Occipital lobe (tissue), 3 donors: ENCODE measurements at places on chromosomes 2 and 18.
A peak's percentile ranks its signal among the peaks of the same experiment; 100 is the strongest.

- no peak for DNase-seq
These were observed 24.3 kb downstream of the ACKR3 start for GRCh38 chr2:236593956-236594355.

GRCh38 chr18:51066273-51066672 lies 36.3 kb downstream of the SMAD4 start:
- no peak for DNase-seq

DNA sequence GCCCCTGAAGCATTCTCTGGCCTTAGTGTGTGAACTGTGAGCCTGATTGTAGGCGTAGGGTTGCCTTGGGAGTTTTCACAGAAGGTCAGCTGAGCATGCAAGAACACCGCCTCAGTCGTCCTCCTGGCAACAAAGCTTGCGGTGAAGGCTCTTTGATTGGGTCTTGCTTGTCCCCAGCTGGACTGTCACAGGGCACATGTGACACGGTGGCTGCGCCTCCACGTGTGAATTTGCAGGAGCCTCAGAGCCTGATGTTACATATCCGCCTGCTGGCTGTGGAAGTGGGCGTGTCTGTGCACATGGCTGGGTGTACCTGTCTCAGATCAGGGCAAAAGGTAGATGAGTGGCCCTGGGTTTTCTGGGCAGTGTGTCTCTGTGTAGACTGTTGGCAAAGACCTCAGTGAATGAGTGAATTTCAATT lies 228.7 kb downstream of the HAUS1 start:
- DNase-seq: peak; percentile 75

- DNase-seq: no peak
These were observed 480.6 kb upstream of the HS6ST1 start for GRCh38 chr2:128799284-128799552.

GRCh38 chr18:73613706-73614340 lies 533.8 kb downstream of the FBXO15 start:
- no peak for DNase-seq

GRCh38 chr2:23545811-23546210 lies 160.8 kb downstream of the KLHL29 start:
- no peak for DNase-seq

DNA sequence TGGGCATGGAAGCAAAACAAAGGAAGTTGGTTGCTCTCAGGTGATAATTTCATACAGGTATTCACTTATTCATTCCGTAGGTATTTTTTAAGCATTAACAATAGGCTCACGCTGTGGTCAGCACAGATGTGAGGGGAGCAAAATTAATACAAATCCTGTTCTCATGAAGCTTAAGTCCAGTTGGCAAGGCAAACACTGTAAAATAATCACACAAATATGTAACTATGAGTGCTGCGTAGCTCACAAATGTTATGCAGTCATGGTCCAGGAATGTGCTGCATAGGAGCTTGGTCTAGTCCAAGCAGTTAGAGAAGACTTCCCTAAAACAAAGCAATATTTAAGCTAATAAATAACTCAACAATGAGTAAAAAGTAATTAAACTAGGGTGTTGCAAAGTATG lies 23.9 kb downstream of the SP5 start:
- no peak for DNase-seq

DNA sequence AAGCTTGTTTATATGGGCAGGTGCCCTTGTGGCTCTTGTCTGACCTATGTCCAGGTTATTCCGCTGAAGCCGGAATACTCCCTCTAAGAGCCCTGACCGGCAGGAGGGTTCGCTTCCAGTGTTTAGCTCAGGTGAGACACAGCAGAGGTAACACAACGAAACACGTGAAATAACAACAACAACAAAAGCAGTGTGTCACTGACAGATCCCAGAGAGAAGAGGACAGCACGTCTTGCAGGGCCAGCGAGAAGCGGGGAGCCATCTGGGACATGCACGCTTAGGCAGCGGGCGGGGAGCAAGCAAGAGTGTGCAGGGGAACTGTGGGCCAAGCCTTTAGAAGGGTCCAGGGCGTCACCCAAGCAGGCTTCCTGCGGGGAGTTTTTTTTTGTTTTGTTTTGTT lies 17.1 kb upstream of the ZDBF2 start:
- DNase-seq: no peak

DNA sequence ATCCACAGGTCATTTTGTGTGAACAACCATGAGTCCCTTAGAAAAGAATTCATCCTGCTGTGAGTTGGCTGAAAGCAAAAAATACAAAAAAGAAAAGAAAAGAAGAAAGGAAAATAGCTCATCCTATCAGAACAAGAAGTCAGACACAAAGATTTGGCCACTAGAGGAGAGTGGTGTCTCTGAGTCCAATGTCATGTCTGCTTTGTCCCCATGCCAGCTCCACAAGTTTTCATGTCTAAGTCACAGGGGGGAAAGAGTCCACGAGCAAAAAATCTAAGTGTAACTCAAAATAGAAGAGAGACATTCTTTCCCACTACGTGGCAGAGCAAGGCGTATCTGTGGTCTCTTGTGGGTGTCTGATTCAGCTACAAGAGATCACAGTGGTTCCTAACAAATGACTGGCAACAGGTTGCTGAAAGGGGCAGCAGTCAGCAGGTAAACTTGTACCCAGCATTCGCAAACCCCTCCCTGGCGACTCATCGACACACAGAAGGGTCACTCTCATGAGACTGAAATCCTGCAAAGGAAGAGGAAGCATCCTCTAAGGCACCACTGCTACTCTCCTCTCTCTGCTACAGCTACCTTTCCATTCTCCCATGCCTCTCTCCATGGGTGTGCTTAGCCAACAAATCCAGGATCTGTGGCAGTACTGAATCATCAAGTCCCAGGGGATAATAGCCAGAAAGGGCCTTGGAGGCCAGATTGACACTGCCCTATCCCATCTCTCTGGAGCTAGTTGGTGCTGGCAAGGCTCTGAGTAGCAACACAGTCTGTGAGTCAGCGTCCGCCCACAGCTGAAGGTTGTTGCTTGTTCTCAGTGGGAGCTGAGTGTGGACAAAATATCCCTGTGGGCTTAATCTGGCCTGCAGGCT lies 123.0 kb upstream of the SLC39A10 start:
- peak; percentile 51 for DNase-seq

DNA sequence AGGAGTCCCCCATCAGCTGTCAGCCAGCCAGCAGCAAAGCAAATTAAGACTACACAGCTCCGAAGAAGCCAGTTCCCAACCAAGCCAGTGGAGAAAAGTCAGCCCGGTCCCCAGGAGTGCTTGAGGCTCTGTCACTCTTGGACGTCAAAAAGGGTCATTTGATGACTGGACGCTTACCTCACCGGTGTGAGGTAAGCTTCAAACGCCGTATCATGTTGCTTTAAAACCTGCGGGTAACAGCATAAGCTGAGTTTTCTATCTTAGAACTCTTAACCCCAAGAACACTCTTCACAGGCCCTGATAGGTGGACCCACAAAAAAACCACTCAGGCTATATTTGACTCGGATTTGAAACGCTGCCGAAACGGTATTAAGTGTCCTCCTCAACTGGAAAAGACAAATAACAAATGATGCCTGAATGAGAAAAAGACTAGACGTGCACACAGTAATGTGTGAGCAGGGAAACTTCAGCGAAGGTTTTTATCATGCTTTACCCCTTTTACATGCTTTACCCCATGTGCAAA lies 682 bp upstream of the LNPK start:
- no peak for DNase-seq

- DNase-seq: no peak
These were observed 70.2 kb upstream of the FOSL2 start for GRCh38 chr2:28322456-28322855.

- no peak for DNase-seq
These were observed 139.9 kb upstream of the ZEB2 start for GRCh38 chr2:144659731-144660275.

DNA sequence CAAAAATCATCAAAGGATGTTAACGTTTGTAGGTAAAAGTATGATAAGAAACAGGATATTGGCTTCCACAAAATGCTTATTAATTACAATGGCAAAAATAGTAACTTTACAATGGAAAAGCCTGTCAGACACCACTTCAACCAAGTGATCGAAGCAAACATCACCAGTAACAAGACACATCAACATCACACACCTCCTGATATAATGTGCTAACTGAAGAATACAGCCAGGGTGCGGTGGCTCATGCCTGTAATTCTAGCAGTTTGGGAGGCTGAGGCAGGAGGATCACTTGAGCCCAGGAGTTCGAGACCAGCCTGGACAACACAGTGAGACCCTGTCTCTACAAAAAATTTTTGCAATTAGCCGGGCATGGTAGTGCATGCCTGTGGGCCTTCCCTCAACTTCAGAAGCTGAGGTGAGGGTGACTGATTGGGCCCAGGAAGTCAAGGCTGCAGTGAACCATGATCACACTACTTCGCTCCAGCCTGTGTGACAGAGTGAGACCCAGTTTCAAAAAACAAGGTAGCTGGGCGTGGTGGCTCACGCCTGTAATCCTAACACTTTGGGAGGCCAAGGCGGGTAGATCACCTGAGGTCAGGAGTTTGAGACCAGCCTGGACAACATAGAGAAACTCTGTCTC lies 15.0 kb downstream of the MGAT4A start:
- DNase-seq: no peak

- DNase-seq: no peak
These were observed 19.9 kb upstream of the ZAP70 start for GRCh38 chr2:97693476-97693875.

DNA sequence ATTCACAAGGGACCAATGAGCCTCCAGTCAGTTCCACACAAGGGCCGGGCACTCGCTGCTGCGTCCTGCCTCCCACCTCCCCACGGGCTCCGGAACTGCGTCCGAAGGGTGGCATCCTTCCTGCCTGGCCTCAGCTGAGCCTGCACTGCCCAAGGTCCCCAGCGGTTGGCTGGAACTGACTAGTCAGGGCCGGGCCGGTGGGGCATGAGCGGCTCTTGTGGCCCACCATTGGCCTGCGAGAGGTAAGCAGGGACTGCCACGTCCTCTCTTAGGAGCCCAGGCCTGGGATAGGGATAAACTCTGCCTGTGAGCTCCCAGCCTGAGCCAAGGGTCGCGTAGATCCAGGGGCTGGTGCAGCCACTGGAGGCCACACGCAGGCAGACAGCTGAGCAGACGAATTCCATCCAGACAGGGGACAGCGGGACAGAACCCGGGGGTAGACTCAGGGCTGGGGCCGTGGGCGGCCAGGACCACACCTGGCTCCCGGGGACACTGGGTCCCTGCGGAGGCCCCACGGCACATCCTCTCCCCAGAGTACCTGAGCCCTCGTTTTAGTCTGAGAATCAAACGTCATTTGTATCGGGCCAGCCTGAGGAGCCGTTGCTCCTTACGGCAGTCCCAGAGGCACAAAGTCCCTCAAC lies 148.4 kb downstream of the ZNF516 start:
- no peak for DNase-seq

DNA sequence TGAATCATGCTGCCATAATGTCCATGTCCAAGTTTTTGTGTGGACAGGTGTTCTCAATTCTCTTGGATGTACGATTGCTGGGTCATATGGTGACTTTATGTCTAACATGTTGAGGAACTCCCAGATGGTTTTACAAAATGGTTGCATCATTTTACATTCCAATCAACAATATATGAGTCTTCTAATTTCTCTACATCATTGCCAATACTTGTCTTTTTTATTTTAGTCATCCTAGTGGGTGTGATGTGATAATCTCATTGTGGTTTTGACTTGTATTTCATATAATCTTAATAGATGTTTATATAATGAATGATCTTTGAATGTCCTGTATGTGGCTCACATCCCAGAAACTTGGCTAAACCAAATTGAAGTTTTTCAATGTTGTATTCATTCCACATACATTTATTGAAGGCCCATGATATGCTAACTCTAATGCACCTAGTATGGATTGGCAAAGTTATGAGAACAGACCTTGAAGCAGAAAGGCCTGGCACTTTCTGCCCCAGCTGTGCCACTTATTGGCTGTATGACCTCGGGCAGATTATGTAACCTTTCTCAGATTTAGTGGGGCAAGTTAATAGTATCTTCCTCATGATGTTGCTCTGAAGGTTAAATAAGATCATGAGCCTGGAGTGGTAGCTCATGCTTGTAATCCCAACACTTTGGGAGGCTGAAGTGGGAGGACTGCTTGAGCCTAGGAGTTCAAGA lies 205.4 kb downstream of the RAB3GAP1 start:
- no peak for DNase-seq

DNA sequence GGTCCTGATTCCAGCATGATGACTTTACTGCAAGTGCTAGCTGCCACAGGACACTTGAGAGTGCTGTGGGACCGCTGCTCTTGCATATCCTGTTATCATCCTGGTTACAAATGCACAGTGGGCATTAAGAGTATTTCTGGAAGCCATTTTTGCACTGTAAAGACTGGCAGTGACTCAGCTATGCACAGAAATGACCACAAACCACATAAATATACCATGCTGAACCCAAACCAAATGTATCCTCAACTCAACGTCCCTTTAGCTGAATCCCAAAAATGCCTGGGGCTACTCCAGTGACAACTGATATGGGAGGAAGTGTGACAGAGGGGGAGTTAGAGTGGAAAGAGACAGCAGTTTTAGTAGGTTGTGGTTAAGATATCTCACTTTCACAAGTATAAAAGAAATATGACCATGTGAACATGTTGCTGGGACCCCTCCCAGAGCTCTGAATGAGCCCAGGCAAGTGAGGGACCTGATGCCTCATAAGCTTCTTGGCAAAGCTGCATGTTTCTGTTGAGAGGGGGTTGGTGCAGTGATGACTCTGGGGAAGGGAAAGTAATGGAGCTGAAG lies 37.3 kb downstream of the RHBDD1 start:
- no peak for DNase-seq

GRCh38 chr2:225122583-225123486 lies 80.6 kb upstream of the DOCK10 start:
- DNase-seq: no peak

DNA sequence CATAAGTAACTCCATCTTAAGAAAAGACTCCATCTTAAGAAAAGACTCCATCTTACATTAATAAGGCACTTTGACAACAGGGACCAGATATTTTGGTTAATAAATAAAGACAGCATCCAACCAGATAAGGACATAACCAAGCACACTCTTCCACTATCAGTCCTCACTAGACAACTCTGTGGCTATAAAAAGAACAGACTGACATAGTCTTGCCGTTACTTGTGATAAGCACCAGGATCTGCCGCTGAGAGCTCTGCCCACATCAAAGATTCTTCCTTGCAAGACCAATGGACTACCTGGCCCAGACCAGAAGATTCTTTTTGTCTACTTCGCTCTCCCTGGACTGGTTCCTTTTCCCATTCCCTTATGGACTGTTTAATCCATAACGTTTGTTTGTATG lies 667.4 kb downstream of the NYAP2 start:
- no peak for DNase-seq

GRCh38 chr2:69217333-69218080 lies 169.5 kb downstream of the GFPT1 start:
- DNase-seq: no peak

- DNase-seq: no peak
These were observed at the start of gene EMILIN2 for GRCh38 chr18:2846636-2847316. Gene EMILIN2 (plus strand): TSS chr18:2847006. CDS start chr18:2847189, 183 bp downstream.
